Breast epithelium (tissue), 4 donors: ENCODE measurements at places on chromosomes 2 and 18. TPM values are rescaled to one million over a fixed set of nuclear protein-coding genes. Genes with fewer than 3 reads are reported as not detected.

The THSD7B gene
- total RNA-seq: 3.3 TPM

The SLC23A3 gene
- total RNA-seq: 0.48 TPM

The GAL3ST2 gene
- not detected for total RNA-seq

The BAZ2B gene
- total RNA-seq: 250 TPM

DNA sequence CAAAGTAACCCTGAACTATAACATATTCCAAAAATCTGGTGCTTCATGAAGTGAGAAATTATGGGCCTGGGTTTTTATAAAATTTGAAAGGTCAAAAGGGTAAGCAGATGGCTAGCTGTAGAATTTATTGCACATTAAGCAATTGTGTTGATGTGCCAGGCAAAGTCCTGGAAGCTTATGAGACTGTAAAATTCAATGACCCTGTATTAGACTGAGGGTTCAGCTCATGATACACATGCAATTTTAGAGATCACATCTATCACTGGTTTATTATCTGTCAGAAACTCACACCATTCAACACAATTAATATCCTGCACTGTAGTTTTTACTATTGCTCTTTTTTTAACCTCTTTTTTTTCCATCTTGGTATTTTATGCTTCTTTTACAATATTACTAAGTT, 1162.6 kb upstream of the SLC39A10 start:
- DNase-seq: no peak

DNA sequence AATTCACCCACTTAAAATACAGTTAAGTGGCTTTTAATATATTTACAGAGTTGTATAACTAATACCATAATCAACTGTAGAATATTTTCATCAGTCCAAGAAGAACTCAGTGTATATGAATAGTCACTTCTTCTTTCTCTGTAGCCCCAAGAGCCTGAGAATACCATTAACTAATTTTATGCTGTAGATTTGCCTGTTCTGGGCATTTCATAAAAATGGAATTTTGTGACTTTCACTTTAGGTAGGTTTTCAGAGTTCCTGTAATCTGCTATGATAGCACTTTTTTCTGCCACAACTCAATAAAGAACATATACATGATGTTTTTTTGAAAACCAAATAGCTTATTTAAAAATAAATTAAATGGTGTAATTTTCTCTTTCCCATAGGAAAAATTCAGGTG, 57.6 kb downstream of the CCDC102B start:
- no peak for DNase-seq

DNA sequence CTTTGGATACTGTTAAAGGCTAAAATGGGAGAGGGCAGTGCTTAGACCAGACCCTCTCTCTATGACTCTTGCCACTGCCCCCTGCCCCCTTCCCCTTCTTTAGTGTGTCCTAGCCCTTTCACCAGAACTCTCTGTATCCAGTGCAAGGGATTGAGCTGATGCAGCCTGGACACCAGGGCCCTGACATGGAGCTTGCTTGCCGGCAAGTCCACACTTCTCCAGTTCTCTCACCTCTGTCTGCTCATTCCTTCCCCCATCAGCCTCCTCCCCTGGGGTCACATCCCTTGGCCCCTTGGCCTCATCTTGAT, 1.5 kb upstream of the WNT6 start:
- no peak for DNase-seq

DNA sequence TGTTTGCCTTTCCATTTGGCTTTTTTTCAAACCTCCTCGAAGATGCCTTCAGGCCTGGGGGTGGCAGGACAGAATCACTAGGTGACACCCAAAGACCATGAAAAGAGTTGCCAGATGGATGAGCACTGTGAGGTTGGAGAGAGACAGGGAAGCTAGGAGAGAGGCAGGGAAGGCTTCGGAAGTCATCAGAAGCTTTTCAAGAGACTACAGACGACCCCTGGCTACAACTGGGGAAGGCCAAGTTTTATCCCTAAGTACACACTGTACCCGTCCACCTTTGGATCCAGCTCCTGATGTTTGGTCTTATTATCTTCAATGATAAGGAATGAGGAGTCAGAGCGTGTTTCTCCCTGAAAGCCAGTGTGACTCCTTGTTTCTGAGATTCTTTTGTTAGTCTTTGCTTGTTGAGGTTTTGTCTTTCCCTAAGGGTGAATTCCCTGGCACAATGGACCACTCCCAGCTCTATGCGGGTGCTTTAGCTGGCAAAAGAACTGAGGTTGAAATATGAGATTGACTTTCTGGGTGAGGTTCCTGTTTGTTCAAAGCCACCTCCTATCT, 33.4 kb upstream of the SLC9A2 start:
- DNase-seq: no peak

GRCh38 chr2:241555711-241556110, 2.8 kb upstream of the BOK start:
- DNase-seq: no peak
